Activated CD4-positive, CD25-positive, alpha-beta regulatory T cell treated with anti-CD3 and anti-CD28 coated beads, Interleukin-2, amount 50 U/mL, for 16 hours (primary cell): ENCODE measurements at places on chromosomes 11 and 22.

- DNase-seq: no peak
Measured at GRCh38 chr11:1751999-1752906, 1.9 kb upstream of the IFITM10 start.

DNA sequence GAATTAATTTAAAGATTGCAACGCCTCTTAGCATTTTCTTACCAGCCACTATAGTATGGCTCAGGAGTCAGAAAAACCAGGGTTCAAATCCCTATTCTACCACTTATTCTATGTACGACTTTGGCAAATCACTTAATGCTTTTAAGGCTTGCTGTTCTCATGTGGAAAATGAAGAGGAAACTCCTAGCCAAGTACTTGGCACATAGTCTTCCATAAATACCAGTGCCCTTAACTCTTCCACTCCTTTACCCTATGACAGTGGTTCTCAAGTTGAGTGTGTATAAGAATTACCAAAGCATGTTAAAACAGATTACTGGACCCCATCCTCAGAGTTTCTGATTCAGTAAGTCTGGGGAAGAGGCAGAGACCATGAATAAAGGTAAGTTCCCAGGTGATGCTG lies 107.6 kb downstream of the RBFOX2 start:
- DNase-seq: no peak

DNA sequence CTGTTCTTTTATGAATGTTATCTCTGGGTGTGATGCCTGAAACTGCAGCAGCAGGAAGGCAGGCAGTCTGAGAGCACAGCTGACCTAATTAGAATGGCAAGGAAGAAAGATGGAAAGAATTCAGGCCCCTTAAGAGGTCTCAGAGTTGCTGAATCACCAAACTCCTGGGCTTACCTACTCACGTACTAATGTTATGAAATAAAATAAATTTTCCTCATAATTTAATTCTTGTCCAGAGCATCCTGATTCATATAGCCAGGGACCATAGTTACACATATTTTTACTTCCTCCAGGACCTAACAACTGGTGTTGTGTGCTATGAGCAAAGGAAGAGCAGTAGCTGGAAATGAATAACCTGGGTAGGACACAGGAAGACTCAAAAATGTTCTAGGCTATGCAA lies 41.9 kb downstream of the SNX19 start:
- DNase-seq: no peak

DNA sequence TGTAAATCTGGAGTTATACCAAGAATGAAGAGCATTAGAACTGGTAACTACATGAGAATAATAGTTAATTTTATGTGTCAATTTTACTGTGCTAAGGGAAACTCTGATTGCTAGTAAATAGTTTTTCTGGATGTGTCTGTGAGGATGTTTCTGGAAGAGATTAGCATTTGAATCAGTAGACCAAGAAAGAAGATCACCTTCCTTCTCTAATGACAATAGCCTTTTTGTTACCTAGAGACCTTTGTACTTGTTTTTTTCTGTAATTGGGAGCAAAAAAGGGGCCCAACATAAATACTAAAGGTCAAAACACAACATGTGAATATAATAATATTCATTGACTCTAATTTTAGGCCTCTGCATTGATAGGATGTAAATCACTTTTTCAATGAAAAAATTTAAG lies 100.6 kb downstream of the DLG2 start:
- no peak for DNase-seq
